ENCODE measurements at places on chromosomes 12 and 14.

DNA sequence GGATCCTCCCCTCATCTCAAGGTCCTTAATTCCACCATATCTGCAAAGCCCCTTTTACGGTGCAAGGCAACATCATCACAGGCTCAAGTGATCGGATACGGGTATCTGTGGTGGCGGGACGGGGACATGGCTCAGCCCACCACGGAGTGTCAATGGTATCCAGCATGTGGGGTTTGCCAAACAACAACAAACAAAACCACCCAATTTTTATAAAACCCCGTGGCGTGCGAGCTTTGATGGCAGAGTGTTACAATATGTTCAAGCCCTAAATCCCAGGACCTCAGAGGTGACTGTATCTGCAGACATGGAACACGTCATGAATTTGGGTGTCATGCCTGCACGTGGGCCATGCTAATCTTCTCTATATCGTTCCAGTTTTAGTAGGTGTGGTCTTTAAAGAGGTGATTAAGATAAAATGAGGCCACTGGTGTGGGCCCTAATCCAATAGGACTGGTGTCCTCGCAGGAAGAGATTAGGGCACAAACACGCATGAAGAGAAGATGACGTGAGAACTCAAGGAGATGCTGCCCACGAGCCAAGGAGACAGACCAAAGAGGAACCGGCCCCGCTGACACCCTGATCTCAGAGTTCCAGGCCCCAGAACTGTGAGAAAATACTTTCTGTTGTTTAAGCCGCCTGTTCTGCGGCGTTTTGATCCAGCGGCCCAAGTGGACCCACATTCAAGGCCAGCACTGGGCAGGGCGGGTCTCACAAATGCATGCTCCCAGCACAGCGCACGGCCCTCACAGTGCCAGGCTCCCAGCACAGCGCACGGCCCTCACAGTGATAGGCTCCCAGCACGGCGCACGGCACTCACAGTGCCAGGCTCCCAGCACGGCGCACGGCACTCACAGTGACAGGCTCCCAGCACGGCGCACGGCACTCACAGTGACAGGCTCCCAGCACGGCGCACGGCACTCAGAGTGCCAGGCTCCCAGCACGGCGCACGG is 6.7 kb upstream of the GOLGA3 start:
- no peak for DNase-seq

DNA sequence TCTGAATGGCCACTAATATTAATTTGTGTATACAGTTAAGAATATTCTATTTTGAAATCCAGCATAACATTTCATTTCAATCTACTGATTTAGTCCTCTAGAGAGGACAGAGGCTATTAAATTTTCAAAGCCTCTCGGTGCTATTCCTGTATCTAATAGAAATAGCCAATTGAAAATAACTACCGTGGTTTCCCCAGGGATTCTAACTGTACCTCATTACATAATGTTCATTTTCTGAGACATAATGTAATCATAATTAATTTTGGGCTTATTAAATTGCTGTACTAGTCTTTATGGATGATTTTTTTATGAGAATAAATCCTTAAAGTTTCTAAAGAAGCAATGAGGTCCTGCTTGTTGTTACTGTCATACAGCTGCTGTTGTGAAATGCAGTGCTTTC is 38.6 kb upstream of the ACSS3 start:
- no peak for DNase-seq

- no peak for DNase-seq
These were observed 19.0 kb downstream of the PTGER2 start for GRCh38 chr14:52333108-52333507.

DNA sequence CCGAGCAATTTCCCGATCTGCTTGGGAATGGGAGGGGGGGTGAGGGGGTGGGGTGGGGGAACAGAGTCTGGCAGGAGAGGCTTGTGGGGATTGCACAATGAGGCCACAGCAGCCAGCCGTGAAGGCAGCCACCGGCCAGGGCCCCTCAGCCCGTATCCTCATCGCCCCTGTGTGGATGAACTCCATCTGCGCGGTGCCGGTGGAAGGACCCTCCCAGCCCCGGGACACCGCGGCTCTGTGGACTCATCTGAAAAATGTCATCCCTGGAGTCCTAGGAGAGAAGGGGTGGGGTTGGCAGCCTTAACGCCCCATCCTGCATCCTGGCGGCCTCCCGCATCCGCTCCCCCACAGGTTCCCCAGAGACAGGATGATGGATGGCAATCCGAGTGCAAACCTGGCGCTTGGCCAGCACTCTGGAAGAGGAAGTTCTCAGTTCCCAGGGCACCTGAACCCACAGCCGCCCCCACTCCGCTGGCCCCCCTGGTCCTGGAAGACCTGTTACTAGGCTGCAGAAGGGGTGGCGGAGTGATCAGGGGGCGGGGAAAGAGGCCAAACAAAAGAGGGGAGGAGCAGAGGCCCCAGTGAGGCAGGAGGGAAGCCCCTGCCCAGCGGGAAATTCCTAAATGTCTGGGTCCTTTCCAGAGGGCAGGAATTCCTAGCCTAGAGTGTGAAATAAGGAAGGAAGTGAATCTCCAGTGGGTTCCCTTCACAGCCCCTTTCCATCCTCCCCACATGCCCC is 1.2 kb upstream of the TNFAIP2 start:
- DNase-seq, result peak; percentile 97

- DNase-seq, result no peak
These were observed 23.7 kb downstream of the SETD1B start for GRCh38 chr12:121827351-121828099.

GRCh38 chr14:95077345-95077744 is 80.0 kb downstream of the DICER1 start:
- peak; percentile 62 for DNase-seq

- DNase-seq, result no peak
These were observed 76.9 kb upstream of the EEA1 start for GRCh38 chr12:93005928-93006392.

GRCh38 chr14:74517731-74518130 is 24.2 kb downstream of the ISCA2 start:
- no peak for DNase-seq

- DNase-seq, result no peak
These were observed 4.8 kb downstream of the ABHD4 start for GRCh38 chr14:22602862-22603261.

DNA sequence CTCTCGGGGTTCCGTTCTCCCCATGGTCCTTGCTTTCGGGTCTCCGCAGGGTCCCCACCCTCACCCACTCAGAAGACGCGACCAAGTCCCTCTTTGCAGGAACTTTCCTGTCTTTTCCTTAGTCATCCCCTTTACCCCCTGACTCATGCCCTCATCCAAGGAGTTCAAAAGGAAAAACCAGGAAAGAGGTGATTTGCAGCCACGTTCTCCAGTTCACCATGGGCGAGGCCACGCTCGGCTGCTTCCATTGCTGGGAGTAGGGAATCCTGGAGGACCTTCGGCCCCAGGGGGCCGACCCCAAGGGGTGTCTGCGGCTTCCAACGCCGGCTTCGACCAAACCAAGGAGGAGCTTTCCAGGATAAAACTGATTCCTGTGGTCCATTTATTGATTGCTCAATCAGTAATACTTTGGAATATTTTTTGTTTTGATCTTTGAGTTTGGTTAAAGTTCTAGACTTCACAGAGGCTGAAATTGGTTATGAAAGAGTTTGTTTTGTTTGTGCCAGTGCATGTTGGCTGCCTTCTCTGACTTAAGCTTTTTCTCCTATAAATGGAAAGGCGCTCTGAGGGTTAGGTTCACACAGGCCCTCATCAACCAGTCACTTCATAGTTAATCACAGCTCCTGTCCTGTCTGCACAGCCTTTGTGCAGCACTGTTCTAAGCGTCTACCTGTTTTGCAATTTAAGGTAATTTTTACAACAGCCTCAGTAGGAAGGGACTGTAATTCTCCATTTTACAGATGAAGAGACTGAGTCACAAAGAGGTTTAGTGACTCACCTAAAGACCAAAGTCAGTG is 827 bp downstream of the ALDH2 start:
- DNase-seq, result no peak

DNA sequence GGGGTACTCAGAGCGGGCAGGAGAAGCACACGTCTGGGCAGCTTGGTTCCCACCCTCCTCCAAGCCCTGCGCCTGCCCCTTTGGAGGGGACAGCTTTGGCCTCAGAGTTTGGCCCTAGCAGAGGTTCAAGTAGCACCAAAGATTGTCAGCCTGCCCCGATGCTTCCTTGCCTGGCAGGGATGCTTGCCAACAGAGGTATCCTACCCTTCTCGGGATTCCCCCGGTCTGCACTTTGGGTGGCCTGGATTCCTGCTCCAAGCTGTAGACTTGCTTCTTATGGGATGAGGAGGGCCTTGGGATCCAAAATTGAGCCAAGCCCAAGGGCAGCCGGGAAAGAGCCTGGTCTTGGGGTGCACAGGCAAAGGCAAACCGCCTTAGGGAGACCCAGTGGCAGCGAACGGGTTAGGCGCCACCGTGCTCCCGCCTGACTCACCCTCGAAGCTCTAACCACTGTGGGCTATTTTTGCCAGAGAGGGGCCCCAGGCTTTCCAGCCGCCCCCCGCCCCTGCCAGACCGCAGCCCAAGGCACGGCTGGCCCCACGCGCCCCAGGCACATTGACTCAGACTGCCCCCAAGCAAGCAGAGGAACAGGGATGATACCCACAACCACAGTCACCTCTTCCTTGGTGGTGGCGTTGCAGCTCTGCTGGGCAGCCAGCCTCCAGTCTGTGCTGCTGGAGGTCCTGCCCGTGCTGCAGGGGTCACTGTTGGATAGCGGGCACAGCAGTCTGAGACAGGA is 847 bp upstream of the WNT10B start:
- no peak for DNase-seq

DNA sequence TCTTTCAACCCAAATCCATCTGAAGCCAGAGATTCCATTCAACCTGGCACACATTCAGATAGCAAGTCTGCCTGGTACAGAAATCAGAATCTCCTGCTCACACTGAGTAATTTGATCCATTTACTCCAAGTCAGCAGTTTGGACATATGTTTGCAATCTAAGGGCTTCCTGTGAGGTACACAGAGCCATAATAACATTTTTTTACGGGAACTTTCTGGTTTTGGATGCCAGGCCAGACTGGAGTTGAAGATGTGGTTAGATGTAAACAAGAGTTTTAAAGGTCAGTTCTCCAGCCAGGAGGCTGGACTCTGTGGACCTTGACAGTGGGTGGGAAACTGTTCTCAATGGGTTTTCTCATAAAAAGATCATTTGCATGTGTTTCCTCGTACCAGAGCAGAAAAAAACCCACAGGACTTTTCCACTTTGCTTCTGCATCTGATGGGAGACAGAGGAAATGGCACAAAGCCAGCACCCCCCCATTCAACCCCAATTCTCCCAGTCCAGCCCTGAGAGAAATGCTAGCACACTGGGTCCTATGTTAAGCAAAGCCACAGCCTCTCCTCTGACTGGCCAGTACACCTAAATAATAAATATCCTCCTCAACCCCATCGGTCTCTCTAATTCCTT is 17.7 kb upstream of the TSPAN11 start:
- no peak for DNase-seq

GRCh38 chr14:55353686-55354467 is 57.8 kb downstream of the ATG14 start:
- DNase-seq, result no peak
